ENCODE measurements at places on chromosomes 4 and X.

DNA sequence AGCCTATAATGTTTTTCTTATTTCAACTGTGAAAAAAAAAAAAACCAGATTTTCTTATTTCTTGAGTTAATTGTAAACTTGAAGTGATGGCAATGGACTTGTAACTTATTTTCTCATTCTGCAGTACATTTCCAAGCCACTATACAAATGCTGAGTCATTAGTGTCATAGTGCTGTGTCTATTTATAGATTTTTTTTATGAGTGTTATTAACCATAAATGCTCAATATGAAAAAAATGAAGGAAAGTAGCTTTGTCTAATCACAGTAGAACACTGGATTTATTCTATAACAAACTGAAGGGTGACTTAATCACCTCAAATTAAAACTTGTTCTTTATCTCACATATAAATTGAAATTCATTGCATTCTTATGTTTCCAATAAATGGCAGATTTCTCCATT lies 718.6 kb downstream of the CCSER1 start:
- DNase-seq: peak; percentile 32

DNA sequence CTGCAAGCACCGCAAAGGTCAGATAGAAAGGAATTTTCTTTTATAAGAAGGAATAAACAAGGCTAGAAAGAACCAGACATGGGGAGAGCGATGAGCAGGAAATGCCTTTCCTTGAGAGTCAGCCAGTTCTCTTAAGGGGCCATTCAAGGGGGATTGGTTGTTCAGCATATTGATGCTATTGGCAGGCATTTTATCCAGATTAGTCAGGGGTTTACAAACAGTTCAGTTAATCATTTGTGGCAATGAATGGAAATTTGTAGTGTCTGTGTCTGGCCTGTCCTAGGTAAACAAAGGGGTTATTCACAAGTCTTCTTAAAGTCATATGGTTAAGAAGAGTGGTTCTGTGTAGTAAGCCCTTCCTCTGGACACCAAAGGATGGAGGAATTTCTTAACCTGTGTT lies 184.7 kb upstream of the FRMPD4 start:
- no peak for DNase-seq

DNA sequence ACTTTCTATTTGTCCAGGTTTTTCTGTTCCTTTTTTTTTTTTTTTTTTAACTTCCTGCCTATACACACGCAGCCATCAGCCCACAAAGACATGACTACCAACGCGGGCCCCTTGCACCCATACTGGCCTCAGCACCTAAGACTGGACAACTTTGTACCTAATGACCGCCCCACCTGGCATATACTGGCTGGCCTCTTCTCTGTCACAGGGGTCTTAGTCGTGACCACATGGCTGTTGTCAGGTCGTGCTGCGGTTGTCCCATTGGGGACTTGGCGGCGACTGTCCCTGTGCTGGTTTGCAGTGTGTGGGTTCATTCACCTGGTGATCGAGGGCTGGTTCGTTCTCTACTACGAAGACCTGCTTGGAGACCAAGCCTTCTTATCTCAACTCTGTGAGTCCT lies 2.1 kb downstream of the EBP start:
- no peak for DNase-seq

DNA sequence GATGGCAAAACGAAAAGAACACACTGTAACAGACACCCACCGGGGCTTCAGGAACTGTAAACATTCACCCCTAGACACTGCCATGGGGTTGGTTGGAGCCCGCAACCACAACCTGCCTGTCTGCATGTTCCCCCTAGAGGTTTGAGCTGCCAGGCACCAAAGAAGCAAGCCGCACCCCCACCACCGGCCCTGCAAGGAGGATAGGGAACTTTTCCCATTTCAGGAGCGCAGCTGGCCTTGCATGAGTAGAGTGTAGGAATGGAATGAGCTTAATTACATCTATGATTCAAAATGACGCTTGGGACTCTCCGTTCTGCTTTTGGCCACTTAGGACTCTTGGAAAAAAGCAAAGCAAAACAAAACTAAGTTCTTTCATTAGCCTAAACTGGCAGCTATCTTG lies 243.6 kb upstream of the CTSO start:
- no peak for DNase-seq

GRCh38 chrX:10974920-10975319 lies 136.2 kb upstream of the HCCS start:
- no peak for DNase-seq

GRCh38 chr4:1031956-1032795 lies 20.8 kb downstream of the FGFRL1 start:
- DNase-seq: peak; percentile 41

DNA sequence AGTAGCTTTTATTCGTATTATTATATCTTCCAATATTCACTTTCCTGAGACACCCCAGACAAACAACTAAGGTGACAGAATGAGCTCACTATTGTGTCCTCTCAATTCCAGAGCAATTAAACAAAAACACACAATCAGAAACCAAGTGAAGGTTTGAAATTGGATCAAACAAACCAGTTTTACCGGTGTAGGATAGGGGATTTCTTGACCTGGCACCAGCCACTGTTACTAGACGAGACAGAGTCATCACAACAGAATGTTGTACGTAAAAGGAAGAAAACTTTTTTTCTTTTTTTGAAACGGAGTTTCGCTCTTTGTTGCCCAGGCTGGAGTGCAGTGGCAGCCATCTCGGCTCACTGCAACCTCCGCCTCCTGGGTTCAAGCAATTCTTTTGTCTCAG lies 43.7 kb downstream of the LDOC1 start:
- no peak for DNase-seq

- DNase-seq: no peak
Observed at GRCh38 chr4:54781756-54782155, 124.0 kb downstream of the KIT start.

DNA sequence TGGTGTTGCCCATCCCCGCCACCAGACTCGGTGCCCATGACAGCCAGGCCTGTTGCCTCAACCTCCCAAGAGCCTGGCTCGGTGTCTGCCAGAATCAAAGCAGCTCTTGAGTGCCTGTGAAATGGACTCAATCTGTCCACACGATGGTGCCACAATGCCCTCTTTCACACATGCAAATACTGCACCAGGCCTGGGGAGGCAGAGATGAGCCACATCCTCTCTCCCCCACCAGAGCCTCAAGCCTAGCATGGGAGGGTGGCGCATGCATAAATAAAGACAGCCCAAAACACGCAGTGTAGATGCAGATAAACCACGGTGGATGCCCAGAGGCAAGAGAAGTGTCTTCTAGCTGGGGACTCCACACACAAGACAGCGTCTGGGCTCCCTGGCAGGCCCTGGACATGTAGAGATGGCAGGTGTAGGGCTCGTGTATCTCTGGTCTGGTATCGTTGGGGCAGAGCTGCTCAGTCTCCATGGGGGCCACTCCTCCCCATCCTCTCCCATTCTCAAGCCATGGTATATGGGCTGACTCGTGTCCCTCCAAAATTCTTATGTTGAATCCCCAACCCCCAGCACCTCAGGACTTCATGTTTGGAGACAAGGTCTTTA lies 65.6 kb downstream of the JAKMIP1 start:
- DNase-seq: peak; percentile 29

DNA sequence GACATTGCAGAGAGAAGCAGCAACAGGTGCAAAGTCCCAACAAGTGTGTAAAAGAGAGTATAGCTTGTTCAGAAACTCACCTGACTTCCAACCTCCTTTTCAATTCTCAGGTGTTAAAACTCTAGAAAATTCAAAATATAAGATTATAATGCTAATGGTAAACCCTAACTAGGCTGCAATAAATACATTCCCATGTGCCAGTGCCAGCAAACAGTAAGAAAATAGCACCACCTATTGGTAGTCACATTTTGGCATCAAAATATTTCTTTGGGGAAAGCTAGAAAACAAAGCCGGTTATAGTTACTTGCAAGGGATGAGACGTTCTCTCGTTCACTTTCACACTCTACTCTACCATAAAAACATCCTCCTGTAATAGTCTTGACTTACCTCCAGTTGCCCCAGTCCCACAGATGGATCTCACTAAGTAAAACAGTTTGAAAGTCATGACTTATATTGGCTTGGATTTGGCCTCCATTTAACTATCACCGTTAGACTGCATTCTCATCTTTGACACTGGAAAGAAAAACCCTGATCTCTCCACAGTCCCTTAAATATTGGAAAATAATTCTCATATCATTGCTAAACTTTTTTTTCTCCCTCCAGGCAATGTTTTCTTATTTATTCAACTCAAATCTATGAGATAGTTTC lies 9.6 kb downstream of the BMP3 start:
- DNase-seq: peak; percentile 72

- no peak for DNase-seq
Observed at GRCh38 chr4:184214931-184215330, 2.7 kb downstream of the ENPP6 start.

DNA sequence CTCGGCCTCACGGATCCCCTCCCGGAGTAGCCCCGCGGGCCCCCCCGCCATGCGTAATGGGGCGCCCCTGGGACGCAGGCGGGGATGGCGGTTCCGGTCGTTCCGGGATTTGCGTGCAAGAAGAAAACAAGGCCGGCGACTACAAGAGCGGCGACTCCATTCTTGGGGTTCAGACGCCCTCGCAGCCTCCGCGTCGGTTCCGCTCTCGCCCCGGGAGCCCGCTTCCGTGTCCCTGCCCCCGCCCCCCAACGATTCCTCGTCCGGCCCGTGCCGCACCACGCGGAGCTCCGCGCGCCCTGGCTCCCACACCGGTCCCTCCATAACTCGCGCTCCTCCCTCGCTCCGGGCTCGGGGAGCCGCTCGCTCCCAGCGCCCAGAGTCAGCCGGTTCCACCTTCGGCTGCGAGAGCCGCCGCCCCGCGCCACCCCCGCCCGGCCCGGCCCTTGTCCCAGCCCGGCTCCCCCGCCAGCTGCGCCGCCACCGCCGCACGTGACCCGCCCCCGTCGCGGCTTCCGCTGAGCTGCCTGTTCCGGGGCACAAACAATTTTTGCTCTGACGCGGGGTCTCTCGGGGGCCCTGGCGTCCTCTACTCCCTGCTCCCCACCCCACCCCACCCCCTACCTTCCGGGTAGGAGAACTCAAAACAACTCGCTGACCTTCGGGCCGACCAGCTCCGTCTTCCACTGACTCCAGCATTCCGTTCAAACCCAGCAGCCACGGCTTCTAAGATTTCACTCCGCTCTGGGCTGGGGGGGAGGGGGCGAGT lies 78.8 kb upstream of the BCOR start:
- peak; percentile 85 for DNase-seq

- DNase-seq: peak; percentile 56
Observed at GRCh38 chrX:14027036-14027435, 2.7 kb downstream of the GEMIN8 start.

DNA sequence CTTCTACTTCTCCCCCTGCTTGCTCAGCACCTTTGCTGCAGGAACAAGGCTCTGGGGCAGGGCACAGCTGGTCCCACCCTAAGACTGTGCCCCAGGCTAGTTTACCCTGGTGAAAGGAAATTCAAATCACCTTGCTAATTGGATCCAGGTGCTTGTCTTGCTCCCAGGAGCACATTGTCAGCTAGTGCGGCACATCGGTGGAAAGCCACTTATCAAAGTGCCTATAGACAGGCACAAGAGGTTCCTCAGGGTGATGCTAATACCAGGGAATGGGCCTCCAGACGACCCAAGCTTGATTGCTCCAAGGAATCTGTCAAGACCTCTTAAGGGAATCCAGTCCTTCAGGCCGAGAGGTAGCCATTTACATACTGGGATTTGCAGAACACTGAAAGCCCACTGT lies 64.5 kb upstream of the PRPS1 start:
- DNase-seq: no peak

DNA sequence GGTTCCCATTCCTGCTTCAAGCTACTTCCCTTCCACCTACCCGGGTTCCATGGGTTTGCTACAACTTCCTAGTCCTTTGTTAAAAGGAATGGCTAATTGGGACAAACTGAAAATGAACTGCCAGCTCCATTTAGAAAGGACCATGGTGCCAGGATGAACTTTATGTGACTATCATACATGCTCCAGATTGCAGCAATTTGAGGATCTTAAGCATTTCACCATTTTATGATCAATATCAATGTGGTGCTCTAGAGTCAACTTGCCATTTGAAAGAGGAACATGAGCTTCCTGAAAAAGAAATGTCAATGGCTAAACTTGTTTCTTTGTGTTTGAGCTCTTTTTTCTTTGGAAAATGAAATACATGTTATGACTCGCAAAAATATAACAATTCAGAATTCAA lies 92.7 kb upstream of the IL15 start:
- peak; percentile 11 for DNase-seq

- no peak for DNase-seq
Observed at GRCh38 chr4:113159942-113160545, 110.6 kb downstream of the ANK2 start.

- DNase-seq: no peak
Observed at GRCh38 chrX:112877771-112878173, 37.1 kb upstream of the AMOT start.

- DNase-seq: no peak
Observed at GRCh38 chr4:30103455-30103854, 616.7 kb upstream of the PCDH7 start.

GRCh38 chr4:141275834-141276233 lies 55.1 kb downstream of the ZNF330 start:
- peak; percentile 47 for DNase-seq

- DNase-seq: no peak
Observed at GRCh38 chr4:3226467-3226866, 22.5 kb upstream of the MSANTD1 start.

GRCh38 chr4:53647547-53647946 lies 56.3 kb upstream of the LNX1 start:
- peak; percentile 10 for DNase-seq

- no peak for DNase-seq
Observed at GRCh38 chrX:117969782-117970181, 146.8 kb downstream of the KLHL13 start.

DNA sequence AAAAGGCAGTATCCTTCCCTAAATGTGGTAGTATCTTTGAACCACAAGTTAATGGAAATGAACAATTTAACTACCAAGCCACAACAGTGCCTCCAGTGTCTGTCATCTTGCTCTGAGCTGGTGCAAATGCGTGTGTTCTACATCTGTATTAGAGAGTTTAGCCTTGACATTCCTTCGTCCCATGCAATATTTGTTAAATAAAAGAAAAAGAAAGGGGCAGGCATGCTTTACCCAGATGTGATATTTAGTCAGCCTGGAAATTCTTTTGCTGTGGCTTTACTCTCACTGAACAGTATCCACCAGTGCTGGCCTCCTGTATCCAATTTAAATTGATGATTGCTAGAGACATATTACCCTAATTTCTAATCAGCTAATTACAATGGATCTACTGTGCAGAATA lies 310.5 kb downstream of the CFAP299 start:
- peak; percentile 1 for DNase-seq

- no peak for DNase-seq
Observed at GRCh38 chr4:147808447-147808846, 76.6 kb downstream of the ARHGAP10 start.

GRCh38 chr4:158621729-158622128 lies 50.0 kb downstream of the C4orf46 start:
- DNase-seq: no peak

GRCh38 chrX:107827852-107828251 lies 2.2 kb downstream of the MID2 start:
- no peak for DNase-seq

- peak; percentile 16 for DNase-seq
Observed at GRCh38 chr4:41455206-41455605, 82.8 kb upstream of the LIMCH1 start.

GRCh38 chr4:69649629-69650028 lies 3.4 kb downstream of the UGT2A1 start:
- peak; percentile 45 for DNase-seq

GRCh38 chr4:155506745-155507144 lies 130.0 kb upstream of the MAP9 start:
- DNase-seq: no peak

All from hematopoietic multipotent progenitor cell treated with erythropoietin and hydrocortisone succinate and interleukin-3 and kit ligand, for 4 days (in vitro differentiated cells).